ENCODE measurements at places on chromosomes 16 and 17.

DNA sequence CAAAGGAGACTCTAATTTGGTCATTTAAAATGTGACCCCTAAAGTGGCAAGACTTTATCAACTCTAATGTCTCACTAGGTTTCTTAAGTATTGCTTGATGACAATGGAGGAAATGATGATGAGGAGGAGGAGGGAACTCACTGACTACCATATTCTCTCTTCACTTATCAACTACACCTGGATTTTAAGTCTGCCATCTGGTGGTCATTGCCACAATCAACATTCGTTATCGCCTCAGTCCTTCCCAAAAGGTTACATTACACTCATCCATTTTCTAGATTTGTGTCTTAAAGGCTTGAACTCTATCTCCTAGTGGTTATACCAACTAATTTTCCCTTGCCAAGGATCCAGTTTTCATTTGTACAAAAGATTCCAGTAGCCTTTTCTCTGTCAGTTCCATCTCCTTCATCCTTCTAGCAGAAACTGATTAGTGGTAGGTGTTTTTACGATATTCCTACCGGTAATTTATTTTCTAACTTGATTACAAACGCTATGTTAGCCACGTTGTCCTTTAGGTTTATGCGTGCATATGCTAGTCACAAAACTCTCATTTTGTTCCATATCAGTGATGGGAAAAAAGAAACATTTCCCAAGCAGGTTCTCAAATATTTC lies 114.6 kb upstream of the NOG start:
- peak; percentile 12 for DNase-seq

- DNase-seq: no peak
Observed at GRCh38 chr16:1565083-1565805, 31.8 kb downstream of the TMEM204 start.

DNA sequence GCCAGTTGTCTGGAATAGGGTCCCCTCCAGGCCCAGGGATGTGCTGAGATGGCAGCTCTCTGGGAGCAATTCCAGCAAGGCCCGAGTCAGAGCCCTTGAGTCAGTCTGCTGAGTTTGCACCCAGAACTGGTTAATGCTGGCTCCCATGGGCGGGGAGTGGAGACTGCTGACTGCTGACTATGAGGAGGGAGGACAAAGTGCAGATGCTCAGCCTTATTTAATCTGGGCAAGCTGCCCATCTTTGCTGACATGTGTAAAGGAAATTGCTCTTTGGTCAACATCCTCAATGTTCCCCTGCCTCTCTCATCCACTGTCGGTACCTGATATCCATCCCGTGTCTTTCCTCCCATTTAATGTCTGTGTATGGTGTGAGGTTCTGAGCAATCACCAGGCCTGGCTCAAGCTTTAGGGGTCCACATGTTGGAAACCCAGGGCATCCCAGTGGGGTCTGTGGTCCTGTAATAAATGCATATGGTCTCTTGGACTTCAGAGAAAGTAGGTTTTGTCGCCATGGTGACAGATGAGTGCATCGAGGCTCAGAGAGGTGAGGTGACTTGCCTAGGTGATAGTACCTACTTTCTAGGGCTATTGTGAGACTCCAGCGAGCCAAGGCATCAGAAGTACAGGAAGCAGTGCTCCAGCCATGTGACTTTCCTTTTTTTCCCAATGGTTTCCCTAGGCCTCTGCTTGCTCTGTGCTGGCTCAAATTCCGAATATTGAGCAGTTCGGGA lies 20.0 kb upstream of the RNF135 start:
- DNase-seq: peak; percentile 32

DNA sequence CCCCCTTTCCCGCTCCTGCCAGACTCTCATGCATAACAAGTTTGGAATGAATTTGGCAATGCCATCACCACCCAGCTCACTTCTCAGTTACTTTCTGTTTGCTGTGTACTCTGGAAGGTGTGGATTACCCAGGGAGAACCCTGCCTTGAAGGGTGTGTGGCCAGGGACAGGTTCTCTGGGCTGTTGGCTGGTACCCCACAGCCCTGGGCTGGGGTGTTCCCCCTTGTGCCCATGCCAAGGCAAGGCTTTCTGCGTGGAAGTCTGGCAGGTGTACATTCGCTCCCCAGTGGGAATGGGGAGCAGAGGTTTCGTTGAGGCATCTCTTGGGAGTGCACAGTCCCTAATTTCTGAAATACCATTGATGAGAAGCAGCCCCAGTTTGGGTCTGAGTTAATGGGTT lies 187.7 kb downstream of the CCDC182 start:
- no peak for DNase-seq

DNA sequence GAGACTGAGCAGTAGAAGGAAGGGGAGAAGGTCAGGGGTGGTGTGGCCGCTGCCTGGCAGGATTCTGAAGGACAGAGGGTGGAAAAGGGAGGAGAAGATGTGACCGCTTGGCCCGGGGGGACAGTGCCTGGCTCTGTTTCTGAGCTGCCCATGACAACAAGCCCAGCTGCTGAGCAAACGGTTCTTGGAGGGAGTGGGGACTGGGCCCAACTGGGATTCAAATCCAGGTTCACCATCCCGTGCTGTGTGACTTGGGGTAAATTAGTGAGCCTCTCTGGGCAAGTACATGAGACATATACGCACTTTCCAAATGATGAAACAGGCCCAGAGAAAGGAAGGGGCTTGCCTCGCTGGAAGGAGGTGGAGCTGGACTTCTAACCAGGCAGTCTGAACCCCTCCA lies 23.3 kb downstream of the SEC14L5 start:
- DNase-seq: no peak

- DNase-seq: no peak
Observed at GRCh38 chr16:86604436-86605193, 26.3 kb downstream of the FOXL1 start.

GRCh38 chr16:86573646-86574508 lies 4.5 kb upstream of the FOXL1 start:
- DNase-seq: no peak

DNA sequence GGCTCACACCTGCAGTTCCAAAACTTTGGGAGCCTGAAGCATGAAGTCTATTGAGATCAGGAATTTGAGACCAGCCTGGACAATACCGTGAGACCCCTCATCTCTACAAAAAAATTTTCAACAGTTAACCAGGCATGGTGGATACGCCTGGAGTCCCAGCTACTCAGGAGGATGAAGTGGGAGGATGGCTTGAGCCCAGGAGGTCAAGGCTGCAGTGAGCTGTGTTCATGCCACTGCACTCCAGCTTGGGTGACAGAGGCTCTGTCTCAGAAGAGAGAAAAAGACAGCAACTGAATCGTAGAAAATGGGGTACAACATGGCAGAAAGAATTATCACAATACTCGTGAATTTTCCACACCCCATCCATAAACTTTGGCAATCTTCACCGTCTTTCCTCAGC lies 3.2 kb downstream of the CRK start:
- DNase-seq: no peak

DNA sequence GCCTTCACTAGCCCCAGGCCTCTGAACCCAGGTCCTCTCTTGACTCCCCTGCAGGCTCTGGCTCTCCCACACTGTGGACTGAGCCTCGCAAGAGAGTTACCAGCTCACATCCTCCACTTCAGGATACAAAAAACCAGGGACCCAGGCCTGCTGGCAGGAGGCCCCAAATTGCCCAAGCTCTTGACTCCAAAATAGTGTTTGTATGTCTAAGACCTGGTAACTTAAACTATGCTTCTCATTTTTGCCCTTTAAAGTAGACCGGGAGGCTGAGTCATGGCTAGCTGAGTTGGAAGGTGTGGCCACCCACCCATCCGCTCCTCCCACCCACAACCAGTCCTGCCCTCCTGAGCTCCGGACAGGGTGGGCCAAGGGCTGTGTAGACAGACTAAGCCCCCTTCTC lies 250.0 kb downstream of the SOX9 start:
- peak; percentile 73 for DNase-seq

DNA sequence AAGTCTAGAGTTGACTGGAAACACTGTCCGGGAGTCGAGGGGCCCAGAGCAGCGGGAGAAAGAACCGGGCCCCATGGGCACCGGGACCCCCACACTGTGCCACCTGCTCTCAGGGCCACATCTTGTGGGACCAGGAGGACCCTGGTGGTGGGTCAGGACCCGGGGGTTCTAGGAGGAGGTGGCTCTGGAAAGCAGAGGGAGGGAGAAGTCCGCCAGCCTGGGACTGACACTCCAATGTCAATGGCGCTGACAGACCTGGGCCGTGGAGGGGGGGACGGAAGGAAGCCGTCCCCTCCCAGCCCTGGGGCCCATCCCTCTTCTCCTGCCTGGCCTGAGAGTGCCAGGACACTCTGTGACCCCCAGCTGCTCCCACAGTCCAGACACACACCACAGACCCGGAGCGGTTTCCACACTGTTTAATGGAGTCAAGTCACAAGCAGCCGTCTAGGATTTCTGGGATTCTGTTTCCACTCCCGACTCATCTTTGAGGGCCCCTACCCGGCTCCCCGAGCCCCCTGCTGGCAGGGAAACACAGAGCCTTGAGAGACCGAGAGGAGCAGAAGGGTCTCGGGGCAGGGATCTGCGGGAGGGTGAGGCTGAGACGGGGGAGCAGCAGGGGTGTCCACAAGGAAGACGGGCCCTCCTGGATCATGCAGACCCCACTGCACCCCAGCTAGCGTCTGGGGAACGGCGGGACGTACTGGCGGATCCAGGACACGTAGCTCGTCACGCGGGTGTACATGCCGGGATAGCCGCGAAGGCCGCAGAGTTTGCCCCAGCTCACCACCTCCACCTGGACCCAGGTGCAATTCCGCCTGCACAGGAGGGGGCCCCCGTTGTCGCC lies 23.5 kb upstream of the UBE2I start:
- DNase-seq: no peak

- DNase-seq: no peak
Observed at GRCh38 chr16:75616521-75617010, 6.5 kb downstream of the ADAT1 start.

DNA sequence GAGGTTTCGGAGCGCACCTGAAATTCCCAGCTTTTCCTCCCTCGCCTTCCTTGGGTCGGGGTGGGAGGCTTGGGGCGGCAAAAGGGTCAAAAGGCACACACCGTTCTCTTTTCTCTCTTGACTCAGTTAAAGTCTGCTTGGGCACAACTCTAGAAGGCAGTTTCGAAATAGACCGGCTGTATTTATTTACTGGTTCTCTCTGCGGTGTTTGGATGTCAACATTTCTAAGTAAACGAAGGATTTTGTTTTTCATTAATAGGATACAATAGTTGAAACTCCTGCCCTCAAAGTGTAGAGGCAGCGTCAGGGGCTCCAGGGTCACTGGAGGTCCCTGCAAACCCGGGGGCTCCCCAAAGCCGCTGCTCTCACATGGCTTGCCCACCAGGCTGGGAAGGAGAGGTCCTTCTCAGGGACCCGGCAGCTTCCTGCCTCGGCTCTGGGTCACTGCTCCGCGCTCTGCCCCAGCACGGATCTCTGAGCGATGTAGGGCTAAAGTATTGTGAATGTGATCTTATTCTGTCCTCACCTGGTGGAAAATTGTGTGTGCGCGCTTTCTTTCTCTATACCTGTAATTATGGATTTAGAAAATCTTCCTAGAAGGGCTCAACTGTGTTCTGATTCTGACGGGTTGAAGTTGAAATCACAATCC lies 952 bp downstream of the BMERB1 start:
- no peak for DNase-seq

DNA sequence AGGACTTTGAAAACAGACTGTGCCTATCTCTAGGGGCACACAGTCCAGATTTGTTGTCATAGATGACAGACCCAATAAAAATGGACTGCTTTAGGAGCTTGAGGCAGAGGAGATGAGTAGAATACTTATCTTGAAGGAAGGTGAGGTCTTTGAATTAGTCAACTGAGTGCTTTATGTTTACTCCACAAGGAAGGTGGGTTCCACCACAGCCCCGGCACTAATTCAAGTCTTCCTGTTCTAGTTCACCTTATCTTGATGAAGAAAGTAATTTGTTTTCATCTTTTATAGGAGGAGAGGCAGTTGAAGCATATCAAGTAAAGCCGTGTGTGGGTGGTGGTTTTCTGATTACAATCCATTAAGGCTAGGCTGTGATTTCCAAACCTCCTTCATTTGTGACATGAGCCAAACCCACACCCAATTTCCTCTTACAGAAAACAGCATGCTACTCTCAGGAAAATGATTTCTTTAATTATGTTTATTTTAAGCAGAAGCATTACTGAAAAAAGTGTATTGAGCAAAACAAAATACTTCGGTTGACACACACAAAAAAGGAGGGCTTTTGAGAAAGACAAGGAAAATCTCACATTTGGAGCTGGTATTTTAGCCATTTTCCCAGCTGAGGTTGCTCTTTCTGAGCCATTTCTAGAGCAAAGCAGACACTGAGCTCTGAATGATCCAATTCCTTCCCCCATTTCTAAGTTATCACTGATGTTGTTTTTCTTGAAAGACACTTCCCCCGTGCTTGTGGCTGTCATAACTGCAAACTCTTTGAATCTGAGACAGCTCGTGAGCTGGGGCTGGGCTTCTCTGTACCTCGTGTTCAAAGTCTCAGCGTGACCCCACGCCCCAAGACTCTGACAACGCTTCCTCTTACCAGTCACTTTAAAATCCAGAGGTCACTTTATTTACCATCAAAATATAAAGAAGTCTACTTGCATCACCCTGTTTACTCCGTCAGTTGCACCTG lies 35.4 kb downstream of the CDRT15 start:
- DNase-seq: no peak

DNA sequence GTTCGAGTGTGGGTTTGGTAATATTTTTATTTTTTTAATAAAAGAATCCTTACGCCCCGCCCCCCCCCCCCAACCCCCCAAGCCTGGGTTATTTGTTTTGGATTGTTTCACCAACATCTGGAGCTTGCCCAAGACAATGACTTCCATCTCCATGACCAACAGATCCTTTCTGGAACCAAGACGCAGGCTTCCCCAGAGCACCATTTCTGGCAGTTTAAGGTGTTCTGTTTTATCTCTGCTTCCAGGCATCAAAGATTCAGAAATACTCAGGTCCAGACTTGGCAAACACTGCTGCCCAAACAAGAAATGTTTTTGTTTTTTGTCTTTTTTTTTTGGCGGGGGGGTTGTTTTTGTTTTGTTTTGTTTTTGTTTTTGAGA lies 56.1 kb downstream of the PLXDC1 start:
- DNase-seq: no peak

- no peak for DNase-seq
Observed at GRCh38 chr17:59289981-59290301, 41.5 kb upstream of the YPEL2 start.

GRCh38 chr16:68273896-68274295 lies 9.6 kb downstream of the SLC7A6 start:
- no peak for DNase-seq

DNA sequence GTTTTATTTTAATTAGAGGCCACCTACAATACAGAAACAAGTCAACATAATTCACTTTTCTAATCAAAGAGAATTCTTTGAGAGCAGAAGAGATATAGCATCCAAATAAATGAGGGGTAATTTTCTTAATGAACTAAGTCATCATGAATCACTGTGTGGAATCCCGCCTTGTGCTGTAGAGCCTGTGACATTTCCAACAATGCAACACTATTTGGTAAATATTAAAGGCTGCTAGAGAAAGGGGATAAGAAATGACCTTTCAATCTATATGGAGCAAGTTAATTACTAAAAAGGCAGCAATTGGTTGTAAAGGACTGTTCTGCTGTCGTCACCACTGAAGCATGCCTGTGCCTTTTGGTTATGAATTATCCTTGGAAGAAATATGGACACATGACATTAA lies 345.7 kb upstream of the MAF start:
- no peak for DNase-seq

- DNase-seq: no peak
Observed at GRCh38 chr16:88705076-88705684, 1.0 kb downstream of the RNF166 start.
